A549 (cell line): ENCODE measurements at places on chromosomes 3 and 15.

DNA sequence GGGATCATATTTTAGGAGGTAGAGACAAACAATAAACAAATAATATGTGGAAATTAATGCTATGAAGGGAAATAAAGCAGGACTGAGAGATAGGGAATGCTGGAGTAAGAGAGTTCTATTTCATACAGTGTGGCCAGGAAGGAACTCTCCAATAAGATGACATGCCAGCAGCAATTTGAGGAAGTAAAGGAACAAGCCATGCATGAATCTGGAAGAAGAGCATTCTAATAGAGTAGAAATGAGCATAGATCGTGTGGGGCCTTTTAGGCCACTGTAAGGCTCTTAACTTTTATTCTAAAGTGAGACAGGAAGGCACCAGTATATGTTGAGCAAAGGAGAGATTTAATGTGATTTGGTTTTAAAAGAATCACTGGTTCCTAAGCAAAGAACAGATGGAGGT lies 126.3 kb downstream of the DMXL2 start:
- DNase-seq: no peak

DNA sequence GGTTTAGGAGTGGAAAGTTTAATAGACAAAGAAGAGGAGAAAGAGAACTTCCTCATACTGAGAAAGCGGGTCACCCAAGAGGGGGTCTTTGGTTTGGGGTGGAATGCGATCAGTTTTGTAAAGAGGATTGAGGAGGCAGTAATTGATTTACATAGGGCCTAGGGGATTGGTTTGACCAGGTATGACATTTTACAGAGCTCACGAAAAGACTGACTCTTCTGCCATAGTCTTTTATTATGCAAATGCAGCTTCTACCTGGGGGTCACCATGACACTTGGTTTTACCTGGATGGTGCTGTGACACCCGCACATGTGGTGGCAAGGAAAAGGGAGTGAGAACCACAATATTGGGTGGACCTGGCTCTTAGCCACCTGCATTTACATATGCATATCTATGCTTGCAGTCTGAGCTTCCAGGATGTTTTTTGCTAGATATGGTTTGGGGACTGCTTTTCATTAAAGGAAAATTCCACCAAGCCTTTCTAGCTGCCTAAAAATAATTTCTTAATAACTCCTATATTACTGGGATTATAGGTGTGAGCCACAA lies 6.9 kb upstream of the NME9 start:
- no peak for DNase-seq

- DNase-seq: no peak
These were observed 163.6 kb downstream of the KCNMB2 start for GRCh38 chr3:178699810-178700209.

- no peak for DNase-seq
These were observed at the start of gene ZBTB47 for GRCh38 chr3:42653560-42654330. Gene ZBTB47 (plus strand): TSS chr3:42653697. CDS start chr3:42658356, 4,659 bp downstream.
